ENCODE measurements at places on chromosomes 3 and 15.
A peak's percentile ranks its signal among the peaks of the same experiment; 100 is the strongest.

DNA sequence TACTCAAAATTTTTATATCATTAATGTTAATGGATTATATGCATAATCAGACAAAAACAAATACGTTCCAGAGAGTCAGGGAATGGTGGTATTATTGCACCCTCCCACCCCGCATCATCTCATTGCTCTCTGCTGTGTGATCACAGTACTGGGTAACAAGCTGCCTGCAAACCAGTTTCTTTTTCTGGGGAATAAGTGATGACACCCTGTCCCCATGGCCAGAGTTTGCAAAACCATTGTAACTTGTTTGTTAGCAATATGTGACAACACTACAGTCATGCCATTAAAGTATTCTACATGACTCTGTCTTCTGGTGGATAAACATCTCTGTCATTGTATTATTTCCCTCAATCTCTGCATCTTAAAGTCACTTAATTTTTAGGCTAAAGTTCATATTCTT, 39.5 kb downstream of the ZBTB38 start:
- no peak for DNase-seq

- DNase-seq = no peak
These were observed 712.3 kb upstream of the LMCD1 start for GRCh38 chr3:7789324-7789723.

DNA sequence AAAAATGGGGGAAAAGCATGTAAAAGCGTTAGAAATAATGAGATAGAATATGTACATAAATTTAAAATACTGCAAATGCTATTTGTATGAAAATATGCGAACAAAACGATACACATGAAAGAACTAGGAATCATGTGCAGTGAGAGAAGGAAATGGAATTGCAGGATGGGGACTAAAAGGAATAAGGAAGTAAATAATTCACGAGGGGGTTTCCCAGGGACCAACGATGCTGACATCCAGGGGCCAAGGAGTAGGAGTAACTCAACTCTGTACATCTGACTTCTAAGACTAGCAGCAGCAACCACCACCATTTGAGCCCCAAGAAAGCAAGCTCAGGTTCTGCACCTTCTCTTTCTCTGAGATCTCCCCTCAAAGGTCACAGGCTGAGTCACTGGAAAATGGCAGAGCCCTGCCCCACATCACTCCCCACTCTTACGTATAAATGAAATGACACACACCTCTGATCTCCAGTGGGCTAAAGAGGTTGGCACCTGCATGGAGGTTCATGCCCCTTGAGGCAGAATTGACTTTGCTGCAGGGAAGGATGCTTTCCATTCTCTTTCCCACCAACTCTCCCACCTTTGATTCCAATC, 100.0 kb upstream of the DLG1 start:
- no peak for DNase-seq

DNA sequence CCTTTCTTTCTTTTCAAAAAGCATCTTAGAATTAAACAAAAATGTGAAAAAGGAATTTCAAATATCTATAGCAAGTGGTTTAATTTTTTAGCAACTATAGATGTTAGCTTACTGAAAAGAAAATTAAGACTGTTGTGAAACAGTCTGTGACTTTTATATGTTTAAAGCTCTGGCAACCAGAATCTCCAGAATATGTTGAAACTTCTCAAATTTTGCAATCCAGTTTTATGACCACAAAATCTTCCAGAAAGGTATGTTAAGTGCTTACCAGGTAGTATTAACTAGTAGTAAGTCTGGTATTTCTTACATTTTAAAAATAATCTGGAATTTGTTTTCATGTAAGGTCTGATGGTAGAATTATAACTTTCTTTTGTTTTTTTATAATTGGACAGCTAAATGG, 235.0 kb downstream of the SLC9A9 start:
- DNase-seq = no peak

DNA sequence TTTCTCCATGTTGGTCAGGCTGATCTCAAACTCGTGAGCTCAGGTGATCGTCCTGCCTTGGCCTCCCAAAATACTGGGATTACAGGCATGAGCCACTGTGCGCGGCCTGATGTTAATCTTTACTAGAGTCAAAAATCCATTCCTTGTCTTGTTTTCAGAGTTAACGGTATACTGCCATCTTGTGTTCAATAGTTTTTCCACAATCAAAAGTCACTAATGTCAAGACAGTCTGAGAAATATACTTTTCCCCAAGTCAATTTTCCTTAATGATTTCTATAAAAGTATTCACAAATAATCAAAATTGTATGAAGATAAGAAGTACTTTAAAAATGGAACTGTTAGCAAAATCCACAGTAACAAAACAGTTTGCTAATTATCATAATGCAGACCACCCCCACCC, 8.5 kb downstream of the CRBN start:
- DNase-seq = no peak

DNA sequence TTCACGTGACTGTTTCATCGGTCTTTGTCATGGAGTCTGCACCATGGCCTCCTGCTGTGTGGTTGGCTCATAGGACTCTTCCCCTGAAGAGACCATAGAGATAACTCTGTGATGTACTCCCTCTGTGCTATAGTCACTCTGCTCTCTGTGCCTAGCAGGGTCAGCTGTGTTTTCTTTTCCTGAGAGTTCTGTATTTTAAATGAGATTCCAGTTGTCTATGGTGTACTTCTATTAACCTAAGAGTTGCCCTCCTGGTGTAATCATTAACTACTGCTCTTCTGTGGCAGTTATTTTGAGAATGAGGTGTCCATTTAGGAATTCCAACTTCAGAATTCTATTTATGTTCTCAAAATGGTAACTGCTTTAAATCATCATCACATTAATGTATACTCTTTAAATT, 114.5 kb upstream of the ARPP21 start:
- DNase-seq = no peak

- no peak for DNase-seq
These were observed 84.4 kb upstream of the RGMA start for GRCh38 chr15:93173369-93173768.

DNA sequence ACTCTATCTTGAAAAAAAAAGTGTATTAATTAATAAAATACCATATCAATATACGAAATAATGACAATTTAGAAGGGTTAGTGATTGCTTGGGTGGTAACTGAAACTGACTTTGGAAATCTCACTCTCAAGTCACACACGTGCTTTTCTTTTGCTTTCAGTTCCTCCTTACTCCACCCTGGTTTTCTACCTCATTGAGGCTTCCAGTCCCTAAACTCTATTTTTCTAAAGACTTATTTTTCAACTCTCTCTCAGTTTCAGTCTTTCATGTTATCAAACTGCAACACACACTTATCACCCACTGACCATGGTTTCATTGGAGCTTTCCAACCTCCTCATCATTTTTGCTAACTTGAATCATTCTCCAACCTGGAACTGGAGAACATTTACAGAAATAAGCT, 23.5 kb downstream of the IL12A start:
- no peak for DNase-seq

DNA sequence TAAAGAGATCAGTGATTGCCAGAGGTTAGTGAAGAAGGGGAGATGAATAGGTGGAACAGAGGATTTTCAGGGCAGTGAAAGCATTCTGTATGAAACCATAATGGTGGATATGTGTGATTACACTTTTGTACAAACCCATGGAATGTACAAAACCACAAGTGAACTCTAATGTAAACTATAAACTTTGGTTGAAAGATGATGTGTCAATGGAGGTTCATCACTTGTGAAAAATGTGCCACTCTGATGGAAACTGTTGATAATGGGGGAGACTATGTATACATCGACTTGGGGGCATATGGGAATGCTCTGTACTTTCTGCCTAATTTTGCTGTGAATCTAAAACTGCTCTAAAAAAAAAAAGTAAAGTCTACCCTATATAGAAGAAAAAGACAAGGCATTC, 68.7 kb upstream of the ARHGEF3 start:
- DNase-seq = no peak

- DNase-seq = peak; percentile 2
These were observed 26.4 kb upstream of the PDE8A start for GRCh38 chr15:84955089-84955848.

GRCh38 chr3:149120051-149120972, 9.1 kb upstream of the HPS3 start:
- no peak for DNase-seq

GRCh38 chr15:50095938-50096821, 22.9 kb downstream of the ATP8B4 start:
- DNase-seq = no peak

GRCh38 chr3:62553811-62554210, 180.5 kb upstream of the FEZF2 start:
- no peak for DNase-seq

DNA sequence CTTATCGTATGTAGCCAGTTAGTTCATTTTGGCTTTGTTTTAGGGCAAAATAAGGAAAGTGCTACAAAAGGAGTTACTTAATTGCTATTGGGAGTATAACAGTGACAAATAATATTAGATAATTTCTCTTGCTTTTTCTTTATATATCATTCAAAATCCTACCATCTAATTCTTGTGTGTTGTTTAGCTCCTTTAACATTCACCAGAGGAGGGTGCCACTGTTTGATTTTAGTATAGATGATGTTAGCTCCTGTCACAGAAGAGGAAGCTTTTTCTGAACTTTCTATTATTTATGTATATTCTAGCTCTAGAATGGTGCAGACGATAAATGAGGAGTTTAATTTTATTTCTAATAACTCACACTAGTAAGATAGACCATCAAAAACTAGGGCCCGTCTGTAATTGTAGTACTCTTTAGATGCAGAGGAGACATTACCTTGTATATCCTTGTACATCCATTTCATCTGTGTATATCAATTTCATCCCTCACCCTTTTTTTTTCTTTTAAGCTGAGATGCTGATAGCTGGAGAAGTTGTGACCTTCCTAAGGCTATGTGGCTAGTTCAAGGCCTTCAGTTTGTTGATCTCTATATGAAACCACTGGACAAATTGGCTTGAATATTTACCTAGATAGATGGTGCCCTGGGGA, 3.0 kb downstream of the PPM1L start:
- DNase-seq = no peak

GRCh38 chr3:189267981-189268613, 96.3 kb downstream of the TPRG1 start:
- no peak for DNase-seq

- DNase-seq = peak; percentile 50
These were observed 94.9 kb downstream of the ST6GAL1 start for GRCh38 chr3:187025254-187025655.

- no peak for DNase-seq
These were observed 9.9 kb upstream of the UBL7 start for GRCh38 chr15:74470631-74471395.

DNA sequence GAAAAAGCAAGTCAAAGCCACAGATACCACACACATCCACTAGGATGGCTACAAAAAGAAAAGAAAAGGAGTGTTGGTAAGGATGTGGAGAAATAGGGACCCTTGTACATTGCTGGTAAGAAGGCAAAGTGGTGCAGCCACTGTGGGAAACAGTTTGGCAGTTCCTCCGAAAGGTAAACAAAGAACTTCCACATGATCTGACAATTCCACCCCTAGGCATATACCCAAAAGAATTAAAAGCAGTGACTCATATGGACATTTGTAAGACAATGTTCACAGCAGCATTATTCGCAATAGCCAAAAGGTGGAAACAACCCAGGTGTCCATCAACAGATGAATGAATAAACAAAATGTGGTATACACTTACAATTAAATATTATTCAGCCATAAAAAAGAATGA, 22.2 kb upstream of the GMPPB start:
- DNase-seq = no peak

GRCh38 chr3:108468577-108468976, 41.8 kb downstream of the MYH15 start:
- no peak for DNase-seq

DNA sequence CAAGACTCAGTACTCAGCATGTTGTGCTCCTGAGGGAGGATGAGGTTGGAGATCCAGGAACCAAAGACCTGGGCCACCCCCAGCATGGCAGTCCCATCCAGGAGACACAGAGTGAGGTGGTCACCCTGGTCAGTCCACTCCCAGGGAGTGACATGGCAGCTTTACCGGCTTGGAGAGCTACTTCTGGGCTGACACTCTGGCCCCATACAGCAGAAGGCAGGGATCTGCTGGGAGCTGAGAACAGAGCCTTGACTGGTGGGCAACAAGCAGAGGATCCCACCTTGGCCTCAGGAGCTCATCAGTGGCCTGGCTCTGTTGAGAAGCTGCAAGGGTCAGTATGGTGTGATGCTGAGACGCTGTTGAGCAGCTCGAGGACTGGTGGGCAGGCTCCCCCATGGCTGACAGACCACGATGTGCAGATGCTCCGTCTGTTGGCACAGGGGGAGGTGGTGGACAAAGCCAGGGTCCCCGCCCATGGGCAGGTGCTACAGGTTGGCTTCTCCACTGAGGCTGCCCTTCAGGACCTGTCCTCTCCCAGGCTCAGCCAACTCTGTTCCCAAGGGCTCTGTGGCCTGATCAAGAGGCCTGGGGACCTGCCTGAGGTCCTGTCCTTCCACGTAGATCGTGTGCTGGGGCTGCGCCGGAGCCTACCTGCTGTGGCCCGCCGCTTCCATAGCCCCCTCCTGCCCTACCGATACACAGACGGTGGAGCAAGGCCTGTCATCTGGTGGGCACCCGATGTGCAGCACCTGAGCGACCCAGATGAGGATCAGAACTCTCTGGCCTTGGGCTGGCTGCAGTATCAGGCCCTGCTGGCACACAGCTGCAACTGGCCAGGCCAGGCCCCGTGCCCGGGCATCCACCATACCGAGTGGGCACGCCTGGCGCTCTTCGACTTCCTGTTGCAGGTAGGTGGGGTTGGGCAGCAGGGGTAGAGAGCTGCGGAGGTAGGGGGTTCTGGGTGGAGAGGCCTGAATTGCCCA, 53.8 kb downstream of the GASK1A start:
- DNase-seq = no peak

- DNase-seq = no peak
These were observed 24.0 kb upstream of the MUC20 start for GRCh38 chr3:195696632-195697278.

GRCh38 chr3:2992534-2992933, 117.6 kb downstream of the IL5RA start:
- DNase-seq = no peak

DNA sequence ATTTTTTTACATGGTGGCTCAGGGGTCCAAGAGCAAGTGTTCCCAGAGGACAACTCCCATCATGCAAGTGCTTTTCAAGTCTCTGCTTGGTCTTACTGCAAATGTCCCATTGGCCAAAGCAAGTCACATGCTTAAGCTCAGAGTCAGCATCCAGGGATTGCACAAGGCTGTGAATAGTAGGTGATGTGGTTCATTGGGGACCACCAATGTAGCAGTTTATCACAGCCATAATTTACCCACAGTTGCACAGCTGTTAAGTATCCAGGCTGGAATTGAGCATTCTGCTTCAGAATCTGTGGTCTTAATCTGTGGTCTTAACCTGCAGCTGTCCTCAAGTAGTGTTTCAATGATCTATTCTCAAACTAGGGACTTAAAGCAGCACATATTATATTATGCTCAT, 71.4 kb upstream of the PLCL2 start:
- no peak for DNase-seq

All from stimulated activated CD8-positive, alpha-beta memory T cell treated with anti-CD3 and anti-CD28 coated beads, Interleukin-15, amount 100 ng/mL, for 4 hours (primary cell).